ENCODE measurements at places on chromosomes 7 and 10.

GRCh38 chr7:106112118-106112971 is at the start of gene SYPL1:
Gene SYPL1, minus strand, starts transcription at chr7:106112312. Its CDS starts 104 bp downstream, at chr7:106112208.
- peak; percentile 30 for DNase-seq

- DNase-seq = no peak
Observed at GRCh38 chr10:103793429-103793828, 61.9 kb downstream of the SH3PXD2A start.

DNA sequence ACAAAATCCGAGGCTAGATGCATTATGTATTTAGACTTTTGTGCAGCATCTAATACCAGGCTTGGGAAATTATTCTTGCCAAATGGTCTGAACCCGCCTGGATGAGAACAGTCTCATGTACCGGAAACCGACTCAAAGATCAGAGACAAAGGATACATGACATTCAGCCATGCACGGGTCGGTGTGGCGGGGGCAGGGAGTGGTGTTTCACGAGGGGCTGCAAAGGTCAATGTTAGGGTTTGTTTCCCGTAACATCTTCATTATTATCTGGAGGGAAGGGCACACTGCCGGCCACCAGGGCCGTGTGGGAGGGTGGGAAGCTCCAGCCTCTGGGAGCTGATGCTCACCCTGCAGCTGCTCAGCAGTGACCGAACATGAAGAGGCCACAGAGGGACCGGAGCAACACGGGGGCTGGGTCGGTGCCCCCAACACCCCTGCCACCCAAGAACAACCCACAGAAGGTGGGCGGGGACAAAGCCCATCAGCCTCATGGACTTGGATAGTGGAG is 23.1 kb downstream of the CNPY1 start:
- no peak for DNase-seq

DNA sequence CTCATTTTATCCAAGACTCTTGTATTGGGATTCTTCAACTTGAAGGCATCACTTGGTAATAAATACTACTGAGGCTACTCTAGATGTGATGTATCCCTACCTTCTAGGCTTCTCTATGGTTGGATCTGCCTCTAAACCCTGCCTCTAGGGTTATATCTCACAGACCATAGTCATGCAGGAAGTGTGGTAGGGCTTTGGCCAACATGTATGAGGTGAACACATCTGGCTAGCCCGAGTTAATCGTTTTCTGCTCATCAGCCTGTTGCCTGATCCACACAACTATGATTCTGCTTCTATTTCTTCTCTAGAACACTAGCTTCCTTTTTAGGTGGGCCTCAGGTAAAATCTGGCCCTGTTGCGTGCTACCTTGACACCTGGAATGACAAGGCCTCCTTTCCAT is 78.7 kb upstream of the NME8 start:
- DNase-seq = no peak

- no peak for DNase-seq
Observed at GRCh38 chr10:127012769-127013152, 107.5 kb downstream of the DOCK1 start.

GRCh38 chr7:52261057-52261456 is 774.4 kb upstream of the POM121L12 start:
- no peak for DNase-seq

Measured in iPS DF 19.7 (cell line).